ENCODE measurements at places on chromosomes 3 and 15.

GRCh38 chr15:64112904-64113303, 17.1 kb downstream of the SNX1 start:
- no peak for DNase-seq

- DNase-seq = no peak
These were observed 46.2 kb upstream of the SEC22A start for GRCh38 chr3:123155471-123156011.

- DNase-seq = no peak
These were observed 29.2 kb downstream of the SENP8 start for GRCh38 chr15:72147418-72147817.

DNA sequence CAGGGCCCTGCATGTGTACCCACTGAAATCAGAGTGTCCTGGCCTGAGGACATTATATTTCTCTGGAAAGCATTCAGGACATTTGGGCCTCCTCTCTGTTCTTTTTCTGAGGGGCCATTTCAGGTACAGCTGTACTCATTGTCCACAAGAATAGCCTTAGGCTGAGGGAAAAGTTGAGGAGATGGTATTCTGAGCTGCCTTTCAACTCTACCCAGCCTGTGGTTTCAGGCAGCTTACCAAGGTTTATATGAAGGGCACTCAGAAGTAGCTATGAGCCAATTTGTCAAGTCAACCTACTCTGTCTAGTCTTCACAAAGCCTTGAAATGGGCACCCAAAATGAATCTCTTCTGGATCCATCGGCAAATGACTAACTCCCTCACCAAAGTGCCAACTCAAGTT, 9.4 kb downstream of the ATP13A4 start:
- no peak for DNase-seq

- no peak for DNase-seq
These were observed 377.2 kb upstream of the CFAP20DC start for GRCh38 chr3:59426821-59427565.

DNA sequence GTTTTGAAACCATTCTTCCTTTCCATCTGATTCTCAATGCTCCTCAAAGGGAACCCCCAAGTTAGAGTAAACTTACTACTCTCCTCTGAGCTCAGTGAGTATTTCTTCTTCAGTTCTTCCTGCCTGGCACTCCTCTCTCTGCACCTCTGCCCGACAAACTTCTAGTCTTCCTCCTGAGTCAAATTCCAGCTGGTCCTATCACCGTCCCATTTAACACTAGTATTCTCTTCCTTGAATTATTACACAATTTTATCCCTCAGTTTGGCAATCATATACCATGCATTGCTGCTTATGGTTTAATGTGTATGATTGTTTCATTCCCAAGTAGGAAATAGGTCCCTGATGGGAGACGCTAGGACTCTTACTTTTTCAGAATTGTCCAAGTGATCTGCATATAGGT, 279.7 kb downstream of the MECOM start:
- DNase-seq = no peak
